ENCODE measurements at places on chromosomes 1 and 21.
A peak's percentile ranks its signal among the peaks of the same experiment; 100 is the strongest.

- no peaks in the 10 kb centered on the region for H3K27me3 ChIP-seq
- H3K4me1 ChIP-seq = peaks cover 6% of the 10 kb centered on the region
- no peak overlapping the region for H3K27ac ChIP-seq
Measured at GRCh38 chr1:31989964-31990363, 23.7 kb upstream of the KHDRBS1 start.

DNA sequence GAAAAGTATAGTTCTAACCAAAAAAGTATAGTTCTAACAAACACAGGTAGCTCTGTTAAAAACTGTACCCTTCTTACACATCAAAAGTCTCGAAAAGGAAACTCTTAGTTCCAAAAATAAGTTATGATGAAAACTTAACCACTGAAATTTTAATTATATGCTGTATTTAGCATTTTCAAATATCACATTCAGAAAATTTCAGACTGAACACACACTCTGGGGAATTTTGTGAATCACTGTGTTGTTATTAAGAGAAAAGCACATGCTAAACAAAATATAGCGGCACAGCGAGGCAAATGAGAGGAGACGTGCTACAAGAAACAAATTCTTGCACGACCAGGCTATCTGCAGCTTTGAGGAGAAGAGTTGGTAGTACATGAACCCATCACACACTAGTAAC lies 30.4 kb downstream of the VAV3 start:
- no peaks in the 10 kb centered on the region for H3K36me3 ChIP-seq
- peaks cover 3% of the 10 kb centered on the region for H3K4me1 ChIP-seq
- no peak for DNase-seq
- no peak overlapping the region for H3K27ac ChIP-seq
- H3K27me3 ChIP-seq = no peaks in the 10 kb centered on the region

GRCh38 chr1:117660271-117660965 lies 54.6 kb downstream of the TENT5C start:
- H3K36me3 ChIP-seq = no peaks in the 10 kb centered on the region
- no peak for DNase-seq
- H3K4me3 ChIP-seq = no peak overlapping the region
- no peaks in the 10 kb centered on the region for H3K4me1 ChIP-seq
- no peak overlapping the region for H3K27ac ChIP-seq

DNA sequence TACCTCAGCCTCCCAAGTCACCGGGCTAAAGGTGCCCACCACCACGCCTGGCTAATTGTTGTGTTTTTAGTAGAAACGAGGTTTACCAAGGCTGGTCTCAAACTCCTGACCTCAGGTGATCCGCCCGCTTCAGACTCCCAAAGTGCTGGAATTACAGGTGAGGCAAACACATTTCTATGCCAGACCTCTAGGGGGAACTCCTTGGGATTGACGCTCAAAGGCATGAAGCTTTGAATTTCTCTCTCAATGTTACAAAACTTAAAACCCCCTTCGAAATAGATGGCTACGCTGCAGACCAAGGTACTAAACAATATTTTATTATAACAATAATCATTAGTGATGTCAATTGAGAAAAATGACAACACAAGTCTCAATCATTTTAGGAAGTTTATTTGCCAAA lies 330.0 kb downstream of the SETD4 start:
- H3K36me3 ChIP-seq = no peaks in the 10 kb centered on the region
- peaks cover 18% of the 10 kb centered on the region for H3K27me3 ChIP-seq
- H3K27ac ChIP-seq = no peak overlapping the region
- H3K4me1 ChIP-seq = no peaks in the 10 kb centered on the region
- no peak for DNase-seq
- no peak overlapping the region for H3K4me3 ChIP-seq

DNA sequence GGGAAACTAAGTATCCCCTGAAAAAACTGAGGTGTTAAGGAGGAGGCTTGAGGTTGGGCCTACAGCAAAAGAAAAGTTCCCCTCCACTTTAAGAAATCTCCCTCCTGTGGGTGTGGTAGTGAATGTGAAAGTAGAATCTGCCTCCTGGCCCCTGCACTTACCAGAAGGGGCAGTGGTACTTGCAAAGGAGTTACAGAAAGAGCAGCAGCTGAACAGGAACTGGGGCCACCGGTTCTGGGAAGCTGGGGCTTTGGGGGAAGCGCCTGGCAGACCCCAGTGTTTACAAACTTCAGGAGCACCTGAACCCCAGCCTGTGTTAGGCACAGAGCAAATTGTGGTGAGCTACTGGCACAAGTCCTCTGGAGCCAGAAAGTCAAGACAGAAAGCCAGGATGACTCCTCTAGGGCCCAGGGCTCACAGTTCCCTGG lies 250.2 kb upstream of the FGGY start:
- no peaks in the 10 kb centered on the region for H3K36me3 ChIP-seq
- no peaks in the 10 kb centered on the region for H3K27me3 ChIP-seq
- no peak overlapping the region for H3K27ac ChIP-seq
- DNase-seq = no peak
- no peak overlapping the region for H3K4me3 ChIP-seq

DNA sequence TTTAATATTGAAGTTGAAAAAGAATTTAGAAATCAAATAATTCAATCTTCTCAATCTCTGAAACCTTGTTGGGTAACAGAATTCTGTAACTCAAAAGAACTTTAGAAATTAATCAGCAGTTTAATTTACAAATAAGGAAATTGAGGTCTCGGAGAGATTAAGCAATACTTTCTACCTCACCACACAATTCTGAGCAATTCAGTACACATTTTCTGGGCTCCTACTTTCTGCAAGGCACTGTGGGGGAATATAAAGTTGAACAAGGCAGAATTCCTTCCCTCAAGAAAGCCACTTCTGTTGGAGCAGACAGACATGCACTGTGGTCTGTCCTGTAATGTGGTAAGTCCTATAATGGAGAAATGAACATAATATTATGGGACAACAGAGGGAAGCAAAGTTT lies 47.7 kb downstream of the MEF2D start:
- H3K27ac ChIP-seq = no peak overlapping the region
- H3K36me3 ChIP-seq = no peaks in the 10 kb centered on the region
- H3K4me3 ChIP-seq = no peak overlapping the region
- DNase-seq = no peak

DNA sequence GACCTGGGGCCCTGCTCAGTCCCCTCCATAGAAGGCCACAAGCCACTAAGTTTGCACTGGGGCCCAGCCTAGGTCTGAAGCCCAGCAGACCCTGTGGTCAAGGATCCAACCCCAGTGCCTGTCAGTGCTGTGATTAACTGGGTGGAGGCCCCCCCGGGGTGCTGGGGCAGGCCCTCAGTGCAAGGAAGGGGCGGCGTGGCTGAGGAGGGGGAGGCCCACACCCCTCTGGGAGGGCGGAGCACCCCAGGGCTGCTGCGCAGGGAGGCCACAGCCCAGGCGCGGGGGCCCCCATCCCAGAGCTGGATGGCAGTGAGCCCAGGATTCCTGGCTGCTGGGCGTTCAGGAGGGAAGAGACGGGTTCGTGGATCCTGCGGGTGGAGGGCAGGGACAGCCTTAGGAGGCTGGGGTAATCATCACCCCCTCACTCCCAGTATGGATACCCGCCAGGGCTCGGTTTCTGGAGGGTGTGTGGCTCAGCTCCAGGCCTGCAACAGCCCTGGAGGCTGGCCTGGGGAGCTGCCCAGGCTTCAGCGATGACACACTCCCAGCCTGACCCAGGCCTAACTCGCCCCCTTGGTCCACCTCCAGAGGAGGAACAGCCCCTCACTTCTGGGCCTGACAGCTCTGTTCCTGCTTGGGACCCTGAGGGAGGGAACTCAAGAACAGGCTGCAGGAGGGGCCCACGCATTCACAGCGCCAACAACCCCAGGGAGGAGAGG lies 890 bp downstream of the GJC2 start:
- no peaks in the 10 kb centered on the region for H3K27me3 ChIP-seq
- H3K27ac ChIP-seq = peak overlapping the region; percentile 93
- DNase-seq = peak; percentile 95
- H3K36me3 ChIP-seq = no peaks in the 10 kb centered on the region
- H3K4me1 ChIP-seq = no peaks in the 10 kb centered on the region

DNA sequence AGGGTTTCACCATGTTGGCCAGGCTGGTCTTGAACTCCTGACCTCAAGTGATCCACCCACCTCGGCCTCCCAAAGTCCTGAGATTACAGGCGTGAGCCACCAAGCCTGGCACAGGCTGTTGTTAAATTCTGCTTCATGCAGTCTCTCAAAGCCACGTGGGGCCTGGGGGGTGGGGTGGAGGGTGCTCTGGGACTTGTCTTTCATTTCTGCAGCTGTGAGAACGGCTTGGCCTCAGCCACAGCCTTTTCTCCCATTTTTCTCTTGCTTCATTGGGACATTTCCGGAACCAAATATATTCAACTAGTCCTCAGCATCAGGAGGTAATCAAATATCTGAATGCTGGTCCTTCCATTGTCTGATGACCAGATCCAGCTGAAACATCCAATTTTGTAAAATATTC lies 27.6 kb upstream of the KCNE2 start:
- peak overlapping the region; percentile 78 for H3K27ac ChIP-seq
- H3K27me3 ChIP-seq = no peaks in the 10 kb centered on the region
- H3K4me1 ChIP-seq = no peaks in the 10 kb centered on the region
- DNase-seq = no peak

GRCh38 chr1:210850556-210850955 lies 283.4 kb downstream of the KCNH1 start:
- H3K27ac ChIP-seq = no peak overlapping the region
- no peaks in the 10 kb centered on the region for H3K27me3 ChIP-seq
- H3K4me1 ChIP-seq = no peaks in the 10 kb centered on the region
- H3K36me3 ChIP-seq = no peaks in the 10 kb centered on the region

DNA sequence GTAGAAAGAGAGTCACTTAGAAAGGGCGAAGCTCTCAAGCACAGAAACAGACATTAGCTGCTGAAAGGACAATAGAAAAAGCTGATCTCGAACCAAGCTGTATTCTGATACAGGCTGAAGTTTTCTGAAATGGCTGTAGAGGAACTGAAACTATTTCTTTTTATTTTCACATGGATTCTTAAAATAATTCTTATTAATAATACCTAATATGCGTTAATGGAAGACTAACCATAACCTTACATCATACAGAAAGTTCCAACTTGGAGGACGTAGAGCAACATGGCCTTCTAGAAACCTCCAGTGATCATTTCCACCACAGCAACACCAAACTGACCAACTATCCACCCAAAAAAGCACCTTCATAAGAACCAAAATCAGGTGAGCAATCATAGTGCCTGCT lies 52.8 kb upstream of the ACADM start:
- DNase-seq = no peak
- H3K4me1 ChIP-seq = no peaks in the 10 kb centered on the region
- no peaks in the 10 kb centered on the region for H3K27me3 ChIP-seq

DNA sequence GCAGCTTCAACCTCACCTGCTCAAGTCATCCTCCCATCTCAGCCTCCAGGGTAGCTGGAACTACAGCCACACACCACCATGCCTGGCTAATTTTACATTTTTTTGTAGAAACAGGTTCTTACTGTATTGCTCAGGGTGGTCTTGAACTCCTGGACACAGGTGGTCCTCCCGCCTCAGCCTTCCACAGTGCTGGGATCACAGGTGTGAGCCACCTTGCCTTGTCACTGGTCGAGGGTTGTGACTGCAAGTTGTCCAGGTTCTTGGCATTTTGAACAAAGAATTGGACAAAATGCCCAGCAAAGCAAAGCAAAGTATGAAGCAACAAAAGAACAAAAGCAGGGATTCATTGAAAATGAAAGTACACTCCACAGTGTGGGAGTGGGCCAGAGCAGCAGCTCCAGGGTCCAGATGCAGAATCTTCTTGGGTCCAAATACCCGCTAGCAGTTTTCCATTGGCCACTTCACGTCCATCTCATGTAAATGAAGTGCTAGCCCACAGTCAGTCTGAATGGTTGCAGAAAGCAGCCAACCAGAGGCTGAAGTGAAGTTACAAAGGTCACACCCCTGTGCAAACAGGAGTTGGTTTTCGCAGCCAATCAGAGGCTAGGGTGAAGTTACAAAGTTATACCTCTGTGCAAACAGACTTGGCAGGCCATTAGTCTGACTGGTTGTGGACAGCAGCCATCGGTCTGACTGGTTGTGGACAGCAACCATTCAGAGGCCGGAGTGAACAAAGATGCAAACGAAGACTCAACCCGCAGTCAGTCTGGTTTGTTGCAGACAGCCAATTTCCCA lies 109.5 kb upstream of the KIF26B start:
- no peaks in the 10 kb centered on the region for H3K4me1 ChIP-seq
- no peak for DNase-seq
- H3K4me3 ChIP-seq = no peak overlapping the region
- no peak overlapping the region for H3K27ac ChIP-seq
- no peaks in the 10 kb centered on the region for H3K36me3 ChIP-seq
- H3K27me3 ChIP-seq = no peaks in the 10 kb centered on the region

DNA sequence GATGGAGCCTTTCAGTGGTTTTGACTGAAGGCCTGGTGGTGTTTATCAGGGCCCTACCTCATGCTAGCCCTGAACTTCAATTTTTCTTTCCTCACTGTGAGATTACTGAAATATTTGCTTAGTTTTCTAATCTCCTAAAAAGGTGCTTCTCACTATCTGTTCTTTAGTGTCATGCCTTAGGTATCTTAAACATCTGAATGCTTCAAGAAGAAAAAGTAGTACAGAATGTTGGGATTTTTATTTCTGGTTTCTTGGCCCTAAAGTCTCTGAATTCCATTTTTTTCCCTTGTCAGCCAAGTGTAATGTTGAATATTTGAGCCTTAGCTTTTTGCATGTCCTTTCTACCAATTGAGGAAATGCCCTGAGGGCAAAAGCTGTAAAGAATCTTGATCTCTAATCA lies 47.9 kb upstream of the PRKACB start:
- DNase-seq = no peak
- H3K4me3 ChIP-seq = no peak overlapping the region
- no peaks in the 10 kb centered on the region for H3K36me3 ChIP-seq
- no peaks in the 10 kb centered on the region for H3K4me1 ChIP-seq
- H3K27ac ChIP-seq = no peak overlapping the region
- H3K27me3 ChIP-seq = no peaks in the 10 kb centered on the region

- no peak overlapping the region for H3K27ac ChIP-seq
- no peaks in the 10 kb centered on the region for H3K27me3 ChIP-seq
- no peaks in the 10 kb centered on the region for H3K36me3 ChIP-seq
- H3K4me1 ChIP-seq = no peaks in the 10 kb centered on the region
Measured at GRCh38 chr1:172630056-172630818, 28.7 kb upstream of the FASLG start.

- H3K4me1 ChIP-seq = peaks cover 62% of the 10 kb centered on the region
- H3K4me3 ChIP-seq = peak overlapping the region; percentile 93
- H3K27ac ChIP-seq = peak overlapping the region; percentile 81
- no peaks in the 10 kb centered on the region for H3K27me3 ChIP-seq
- no peak for DNase-seq
- no peaks in the 10 kb centered on the region for H3K36me3 ChIP-seq
Measured at GRCh38 chr1:15411593-15412137, 2.0 kb downstream of the EFHD2 start.
